ENCODE measurements at places on chromosomes 12 and 14.

GRCh38 chr14:102771144-102771543 is 6.1 kb upstream of the TRAF3 start:
- no peak for DNase-seq

GRCh38 chr12:132263061-132263360 is 66.4 kb downstream of the GALNT9 start:
- no peak for DNase-seq

- DNase-seq, result peak; percentile 20
These were observed 45.6 kb upstream of the RIMBP2 start for GRCh38 chr12:130761537-130762318.

DNA sequence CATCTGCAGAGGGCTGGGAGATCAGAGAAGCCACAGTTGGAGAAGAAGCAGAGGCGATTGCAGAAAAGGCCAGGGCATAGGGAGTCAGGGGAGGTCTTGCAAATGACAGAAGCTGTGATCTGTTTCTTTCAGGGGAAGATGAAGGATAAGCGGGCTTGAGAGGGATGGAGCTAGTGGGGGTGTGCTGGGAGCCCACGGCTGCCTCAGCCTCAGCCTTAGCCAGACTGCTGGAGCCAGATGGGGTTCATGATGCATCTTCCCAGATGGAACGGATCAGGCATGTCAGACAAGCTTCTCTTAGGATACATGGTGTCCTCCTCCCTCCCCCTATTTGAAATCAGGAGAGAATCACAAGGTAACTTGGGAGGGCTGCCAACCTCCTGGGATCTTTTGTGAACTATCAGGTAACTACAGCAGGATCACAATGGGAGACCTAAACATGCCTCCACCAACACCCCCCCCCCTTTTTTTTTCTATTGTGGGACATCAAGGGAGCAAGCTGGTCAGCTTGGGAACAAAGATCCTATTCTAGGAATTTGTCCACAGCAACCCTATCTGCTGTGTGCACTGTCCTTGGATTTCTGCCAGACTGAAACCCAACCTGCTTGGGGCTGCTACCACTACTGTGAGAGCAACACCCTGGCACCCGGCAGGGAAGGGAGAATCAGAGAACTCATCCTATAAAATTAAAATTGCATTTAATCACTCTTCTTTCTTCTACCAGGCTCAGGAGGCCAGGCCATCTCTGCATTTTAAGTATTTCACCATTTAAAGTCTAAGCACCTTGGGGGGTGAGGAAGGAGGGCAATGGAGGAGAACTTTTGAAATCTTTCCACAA is 10.7 kb upstream of the ATP2A2 start:
- no peak for DNase-seq

DNA sequence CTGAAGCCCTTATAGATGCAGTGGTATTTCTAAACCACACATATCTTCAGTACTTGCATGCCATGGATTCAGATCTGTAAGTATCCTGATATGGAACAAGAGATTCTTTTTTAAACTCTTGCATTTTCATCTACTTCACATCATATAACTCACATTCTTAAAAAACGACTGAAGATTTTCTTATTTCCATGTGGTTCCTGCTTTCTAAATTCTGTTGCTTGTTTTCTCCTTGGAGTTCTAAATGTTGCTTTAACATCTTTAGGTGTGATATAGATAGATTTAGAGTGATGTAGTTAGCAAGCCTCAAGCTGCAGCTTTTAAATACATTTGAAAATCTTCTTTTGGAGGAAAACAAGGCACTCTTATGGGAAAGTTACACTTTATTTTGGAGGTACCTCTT is 455.4 kb downstream of the FOXG1 start:
- no peak for DNase-seq

- DNase-seq, result no peak
These were observed 366.6 kb downstream of the NELL2 start for GRCh38 chr12:44509471-44509870.

GRCh38 chr14:103326078-103326477 is 8.0 kb upstream of the EIF5 start:
- DNase-seq, result no peak

DNA sequence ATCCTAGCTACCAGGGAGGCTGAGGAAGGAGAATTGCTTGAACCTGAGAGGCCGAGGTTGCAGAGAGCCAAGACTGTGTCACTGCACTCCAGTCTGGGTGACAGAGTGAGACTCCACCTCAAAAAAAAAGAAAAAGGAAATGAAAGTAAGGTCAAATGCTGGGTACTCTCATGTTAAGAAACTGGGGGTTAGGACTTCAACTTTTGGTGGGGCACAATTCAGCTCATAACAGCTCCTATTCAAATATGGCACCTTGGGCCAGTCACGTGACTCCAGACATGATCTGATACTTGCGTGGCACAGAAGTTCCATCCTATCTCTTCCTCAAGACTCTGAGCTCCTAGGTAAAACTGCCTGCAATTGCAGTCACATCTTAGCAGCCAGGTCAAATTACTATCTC is 142.7 kb downstream of the EGLN3 start:
- DNase-seq, result no peak

DNA sequence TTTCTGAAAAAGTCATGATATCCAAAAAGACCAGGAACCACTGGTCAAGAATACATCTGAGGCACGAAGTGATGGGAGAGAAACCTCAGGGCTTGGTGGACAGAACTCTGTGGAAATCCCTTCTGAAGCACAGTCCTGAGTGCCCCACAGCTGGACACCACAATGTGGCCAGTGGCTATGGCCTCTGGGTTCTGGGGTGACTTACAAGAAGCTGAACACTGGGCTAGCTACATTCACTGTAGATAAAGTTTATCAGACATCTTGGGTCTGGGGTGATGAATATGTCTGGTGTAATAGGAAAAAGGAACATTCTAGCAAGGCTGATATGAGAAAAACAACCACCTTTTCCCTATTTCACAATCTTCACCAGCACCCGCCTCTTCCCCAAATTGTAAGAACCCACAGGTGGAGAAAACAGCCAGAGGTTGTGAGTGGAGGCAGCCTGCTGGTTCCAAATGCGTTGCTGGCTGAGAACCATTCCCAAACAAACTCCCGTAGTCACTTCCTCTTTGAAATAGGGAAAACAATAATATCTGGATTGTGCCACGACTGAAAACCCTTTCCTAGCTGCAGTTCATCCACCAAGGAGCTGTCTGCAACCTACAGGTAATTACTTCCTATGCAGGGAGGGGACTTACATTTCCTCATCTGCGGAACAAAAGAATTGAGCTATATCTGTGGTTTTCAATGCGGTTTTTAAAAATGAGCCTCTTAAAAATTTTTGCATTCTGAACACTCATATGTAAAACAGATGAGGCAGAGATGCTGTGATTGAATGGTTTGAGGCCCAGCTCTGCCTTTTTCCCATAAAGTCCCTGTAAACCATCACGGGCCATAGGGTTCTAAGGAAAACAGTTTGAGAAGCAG is 193.6 kb downstream of the SLC41A2 start:
- no peak for DNase-seq

- DNase-seq, result no peak
These were observed 14.2 kb downstream of the WIF1 start for GRCh38 chr12:65106948-65107347.

DNA sequence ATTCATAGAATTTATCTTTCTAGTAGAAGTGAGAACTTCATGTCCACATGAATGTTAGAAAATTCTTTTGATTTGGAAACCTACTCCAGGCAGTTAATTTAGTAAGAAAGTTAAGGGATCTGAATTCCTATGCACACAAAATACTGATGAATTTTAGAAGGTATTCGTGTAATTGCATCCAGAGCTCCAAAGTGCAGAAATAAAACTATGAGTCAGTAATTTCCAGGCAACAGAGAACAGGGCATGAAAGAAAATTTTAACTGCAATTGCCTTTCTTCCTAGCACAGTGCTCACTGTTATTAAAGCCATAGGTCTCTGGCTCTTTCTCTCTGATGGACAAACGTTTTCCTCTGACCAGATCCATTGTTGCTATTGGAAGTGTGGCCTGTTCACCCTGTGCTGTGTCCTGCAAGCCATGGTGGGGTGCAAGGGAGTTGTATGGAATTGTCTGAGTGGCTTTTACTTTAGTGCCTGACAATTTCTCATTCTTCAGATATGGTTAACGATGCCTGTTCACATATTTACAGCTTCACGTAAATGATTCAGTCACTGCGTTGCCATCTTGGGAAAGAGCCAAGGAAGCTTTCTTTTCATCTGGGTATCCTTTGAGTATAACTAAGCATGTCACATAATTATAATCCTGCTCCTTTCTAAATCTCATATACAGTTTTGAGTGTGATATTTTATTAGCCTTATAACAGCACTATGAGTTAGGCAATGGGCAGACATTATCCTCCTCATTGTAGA is 145.1 kb downstream of the ACSS3 start:
- no peak for DNase-seq

GRCh38 chr14:90629471-90629870 is 186.8 kb downstream of the TTC7B start:
- DNase-seq, result no peak

GRCh38 chr14:68787092-68787992 is 5.5 kb downstream of the ZFP36L1 start:
- DNase-seq, result no peak

- DNase-seq, result no peak
These were observed 387.3 kb downstream of the LRIG3 start for GRCh38 chr12:58532855-58533608.

DNA sequence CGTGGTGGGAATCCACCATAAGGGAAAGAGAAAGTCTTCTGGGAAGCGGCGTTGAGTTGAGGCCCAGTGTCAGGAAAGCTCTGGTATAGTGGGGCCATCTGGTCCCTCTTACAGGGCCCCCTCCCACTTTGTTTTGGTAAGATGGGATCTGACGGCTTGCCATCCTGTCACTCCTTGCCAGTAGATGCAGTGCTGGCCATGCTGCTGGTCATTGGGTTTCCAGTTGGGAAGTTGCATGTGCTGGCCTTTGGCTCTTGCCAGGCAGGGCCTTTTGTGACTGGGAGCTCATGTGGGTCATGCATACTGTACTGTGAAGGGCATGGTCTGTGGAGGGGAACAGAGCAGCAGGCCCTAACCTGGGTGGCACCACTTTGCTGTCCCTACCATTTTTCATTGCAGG is 3.8 kb downstream of the TRAF3 start:
- DNase-seq, result no peak

GRCh38 chr12:124088217-124088907 is 115.3 kb downstream of the ZNF664 start:
- DNase-seq, result no peak

GRCh38 chr12:2959505-2960389 is 550 bp downstream of the TEAD4 start:
- no peak for DNase-seq

GRCh38 chr14:76546426-76547221 is 170.7 kb downstream of the ESRRB start:
- no peak for DNase-seq

DNA sequence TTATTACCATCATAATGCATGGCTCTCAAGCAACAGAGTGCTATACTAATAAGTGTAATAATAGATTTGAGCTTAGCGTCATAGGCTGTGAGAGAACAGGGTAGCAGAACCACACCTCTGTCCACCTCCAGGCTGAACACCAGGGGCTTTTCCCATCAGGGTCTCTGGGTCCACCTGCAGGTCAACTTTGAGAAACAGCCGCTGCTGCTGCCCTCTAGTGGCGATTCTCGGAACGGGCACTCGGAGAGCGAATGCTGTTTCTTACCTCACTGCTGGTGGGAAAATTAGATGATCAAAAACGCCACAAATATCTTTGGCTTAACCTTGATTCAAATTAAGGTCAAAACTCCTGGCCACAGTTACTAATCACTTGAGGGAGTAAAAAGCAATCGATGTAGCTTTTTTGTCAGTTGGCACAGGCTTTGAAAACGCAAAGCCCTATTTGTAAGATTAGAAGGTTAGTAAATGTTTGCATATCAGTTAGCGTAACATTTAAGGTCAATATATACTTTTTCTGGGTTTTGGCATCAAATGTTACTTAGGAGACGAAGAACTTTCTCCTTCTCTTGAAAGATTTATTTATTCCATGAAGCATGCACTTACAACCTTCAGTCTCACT is 127.9 kb upstream of the TMEM132D start:
- no peak for DNase-seq

- no peak for DNase-seq
These were observed 66.1 kb downstream of the CHGA start for GRCh38 chr14:92988786-92989755.

GRCh38 chr12:6914246-6914946 is at the start of gene ENO2:
TSS of gene ENO2 (plus strand) at chr12:6914580. CDS start at chr12:6915833, 1,253 bp downstream.
- DNase-seq, result peak; percentile 81

DNA sequence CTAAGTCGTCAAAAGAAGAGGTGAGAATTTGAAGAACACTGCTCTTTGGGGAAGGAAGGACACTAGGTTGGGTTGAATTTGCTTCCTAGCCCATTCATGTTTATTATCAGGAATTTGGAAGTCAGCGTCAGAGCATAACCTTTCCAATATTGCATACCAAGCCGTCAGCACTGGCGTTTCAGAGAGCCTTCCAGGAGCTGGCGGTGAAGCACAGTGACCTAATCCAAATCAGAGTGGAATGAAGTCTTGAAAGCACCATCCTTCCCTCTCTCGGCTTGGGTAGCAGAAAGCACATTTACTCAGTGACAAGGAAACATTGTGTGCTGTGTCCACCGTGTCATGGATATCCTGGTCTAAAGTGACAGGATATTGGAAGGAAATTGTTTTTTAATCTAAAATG is 240.3 kb upstream of the PELI2 start:
- no peak for DNase-seq

- no peak for DNase-seq
These were observed 275.0 kb upstream of the G2E3 start for GRCh38 chr14:30283822-30284446.

- DNase-seq, result no peak
These were observed 69.2 kb upstream of the RFLNA start for GRCh38 chr12:124225730-124226129.

- DNase-seq, result no peak
These were observed 57.9 kb upstream of the SLCO1B1 start for GRCh38 chr12:21073129-21073528.

DNA sequence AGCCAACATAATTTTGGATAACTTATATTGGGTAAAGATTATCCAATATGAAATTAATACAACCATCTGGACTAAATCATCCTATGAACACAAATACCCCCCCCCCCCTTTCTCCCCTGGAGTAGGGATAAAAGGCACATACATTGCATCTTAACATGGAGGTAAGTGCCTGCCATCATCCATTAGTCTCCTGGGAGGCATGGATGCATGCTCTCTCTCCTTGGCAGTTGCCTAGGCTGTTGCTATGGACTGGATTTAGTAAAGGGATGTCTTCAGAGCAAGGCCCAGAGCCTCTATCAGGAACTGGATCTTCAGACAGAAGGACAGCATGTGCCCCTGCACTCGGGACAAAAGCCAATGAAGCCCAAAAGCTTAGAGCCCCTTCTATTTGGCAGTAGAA is 40.6 kb downstream of the SMOC1 start:
- no peak for DNase-seq

DNA sequence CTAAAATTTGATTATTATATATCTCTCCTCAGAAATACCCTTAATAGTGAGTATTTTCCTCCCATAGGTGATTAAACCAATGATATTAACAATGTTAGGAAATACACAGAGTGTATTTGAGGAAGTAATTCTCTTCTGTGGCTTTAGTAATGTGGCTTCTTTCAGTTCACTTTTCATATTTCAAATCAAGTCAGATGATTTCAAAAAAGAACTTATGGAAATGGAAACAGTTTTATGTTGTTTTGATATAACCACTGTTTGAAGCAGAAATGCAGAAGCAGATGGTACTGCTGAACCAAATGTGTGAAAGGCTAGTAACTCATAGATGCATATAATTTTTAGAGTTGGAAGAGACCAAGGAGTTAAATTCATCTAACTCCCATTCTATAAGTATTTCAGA is 1.9 kb upstream of the GPR33 start:
- no peak for DNase-seq

- DNase-seq, result no peak
These were observed 468.5 kb upstream of the MGAT4C start for GRCh38 chr12:86724716-86725115.

GRCh38 chr12:39685854-39686657 is 66.5 kb upstream of the ABCD2 start:
- DNase-seq, result no peak
